CD4-positive, alpha-beta T cell treated with Interleukin-15 for 4 hours (primary cell): ENCODE measurements at places on chromosomes 1 and 21.
A peak's percentile ranks its signal among the peaks of the same experiment; 100 is the strongest.

DNA sequence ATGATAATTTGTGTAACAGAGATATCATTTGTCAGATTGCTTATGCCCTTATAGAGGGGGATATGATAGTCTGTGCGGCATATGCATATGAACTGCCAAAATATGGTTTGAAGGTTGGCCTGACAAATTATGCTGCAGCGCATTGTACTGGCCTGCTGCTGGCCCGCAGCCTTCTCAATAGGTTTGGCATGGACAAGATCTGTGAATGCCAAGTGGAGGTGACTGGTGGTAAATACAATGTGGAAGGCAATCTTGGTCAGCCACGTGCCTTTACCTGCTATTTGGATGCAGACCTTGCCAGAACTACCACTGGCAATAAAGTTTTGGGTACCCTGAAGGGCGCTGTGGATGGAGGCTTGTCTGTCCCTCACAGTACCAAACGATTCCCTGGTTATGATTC lies 82.4 kb downstream of the ZMYM4 start:
- no peak for DNase-seq

DNA sequence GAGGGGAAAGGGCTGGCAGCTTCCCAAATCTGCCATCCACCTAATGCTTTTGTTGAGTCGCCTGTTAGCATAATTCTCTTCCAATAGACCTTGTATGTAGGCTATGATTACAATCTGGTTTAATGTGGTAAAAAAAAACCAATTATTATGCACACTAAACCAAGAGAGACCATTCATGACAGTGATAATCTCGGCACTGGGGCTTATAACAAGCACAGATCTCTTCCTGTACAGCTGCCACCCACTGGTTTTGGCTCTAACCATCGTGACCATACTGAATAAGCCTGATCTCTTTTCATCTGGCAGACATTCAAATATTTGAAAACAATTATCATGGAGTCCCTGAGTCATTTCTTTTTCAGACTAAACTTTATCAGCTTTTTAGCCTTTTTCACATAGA lies 12.0 kb upstream of the SYT14 start:
- no peak for DNase-seq

DNA sequence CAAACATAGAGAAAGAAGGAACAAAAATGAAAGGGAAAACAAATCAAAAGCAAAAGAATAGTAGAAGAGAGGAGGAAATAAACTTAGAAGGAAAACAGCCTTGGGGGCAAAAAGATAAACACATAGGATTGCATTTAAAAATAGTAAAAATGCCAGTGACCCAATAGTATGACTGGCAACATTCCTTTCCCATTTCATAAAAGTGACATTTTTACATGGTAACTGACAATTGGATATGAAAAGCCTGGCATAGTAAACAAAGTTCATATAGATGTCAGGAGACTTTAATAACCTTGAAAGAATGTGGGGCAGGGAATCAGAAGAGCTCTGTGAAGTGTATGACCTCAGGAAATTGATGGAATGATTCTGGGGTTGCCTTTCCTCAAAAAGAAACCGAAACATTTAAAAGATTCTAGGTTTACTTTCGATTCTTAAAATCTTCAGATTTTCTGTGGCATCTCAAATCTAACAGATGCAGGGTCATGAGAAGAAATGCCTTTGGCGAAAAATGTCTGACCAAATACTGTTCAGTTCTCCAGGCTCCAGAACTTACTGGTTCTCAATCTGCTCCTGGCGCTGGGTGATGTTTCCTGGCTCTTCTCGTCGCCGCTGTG lies 33.7 kb downstream of the SPTA1 start:
- DNase-seq = no peak

DNA sequence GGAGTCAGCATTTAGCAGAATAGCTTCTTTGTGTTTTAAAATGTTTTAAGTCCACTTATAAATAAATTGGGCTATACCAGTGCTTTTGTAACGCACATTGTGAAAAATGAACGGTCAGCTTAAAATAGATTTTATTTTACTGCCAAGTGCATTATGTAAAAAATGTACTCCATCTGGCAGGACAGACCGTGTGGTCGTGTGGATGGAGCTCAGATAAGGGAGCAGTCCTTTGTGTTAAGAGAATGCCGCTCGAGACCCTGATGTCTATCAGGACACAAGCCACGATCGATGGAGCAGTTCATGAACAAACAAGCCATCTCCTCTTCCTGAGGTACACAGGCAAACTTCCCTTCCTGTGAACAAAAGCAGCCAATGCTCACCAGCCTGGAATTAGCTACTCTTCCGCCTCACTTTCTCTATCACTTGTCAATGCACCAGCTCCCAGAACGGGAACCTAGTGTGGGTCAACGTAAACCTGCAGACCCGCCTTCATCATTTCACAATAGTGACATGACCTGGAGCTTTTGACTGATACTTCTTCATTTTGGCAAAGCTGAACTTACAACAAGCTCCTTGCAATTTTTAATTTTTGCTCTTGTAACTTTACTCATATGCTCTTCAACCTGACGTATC lies 243.5 kb downstream of the TGFB2 start:
- no peak for DNase-seq

GRCh38 chr21:36098182-36098532 lies 28.3 kb downstream of the CBR1 start:
- DNase-seq = no peak

DNA sequence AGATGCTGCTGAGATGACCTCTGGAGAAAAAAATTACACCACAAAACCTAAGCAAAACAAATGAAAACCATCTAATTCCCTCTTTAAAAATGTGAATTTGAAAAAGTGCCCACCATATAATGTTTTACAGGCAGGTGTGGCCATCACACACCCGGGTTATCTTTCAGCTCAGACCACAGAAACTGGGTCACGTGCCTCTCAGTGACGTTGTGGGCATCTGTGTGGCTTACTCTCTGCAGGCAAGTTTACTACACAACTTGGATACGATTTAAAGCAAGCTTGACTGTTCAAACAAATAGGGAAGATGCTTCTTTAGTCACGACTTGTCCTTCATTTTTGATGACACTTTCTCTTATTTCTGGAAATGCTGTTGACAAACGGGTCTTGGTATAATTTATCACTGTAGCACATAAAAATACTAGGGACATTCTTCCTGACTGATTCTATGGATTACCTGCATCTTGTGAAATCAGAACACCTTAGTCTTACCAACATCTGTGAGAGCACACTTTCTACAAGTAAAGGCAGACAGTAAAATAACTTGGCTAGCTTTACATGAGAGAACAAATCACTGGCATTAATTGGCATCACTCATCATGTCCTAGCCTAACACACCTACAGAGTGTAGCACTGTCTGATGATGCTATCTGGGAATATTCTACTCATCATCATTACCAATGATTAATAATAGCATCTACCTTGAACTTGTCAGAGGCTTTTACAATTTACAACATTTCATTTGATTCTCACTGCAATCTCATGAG lies 89.3 kb upstream of the EDEM3 start:
- peak; percentile 68 for DNase-seq

GRCh38 chr21:18529254-18529653 lies 125.7 kb upstream of the TMPRSS15 start:
- no peak for DNase-seq
